ENCODE measurements at places on chromosomes 5 and 9.
A peak's percentile ranks its signal among the peaks of the same experiment; 100 is the strongest.

DNA sequence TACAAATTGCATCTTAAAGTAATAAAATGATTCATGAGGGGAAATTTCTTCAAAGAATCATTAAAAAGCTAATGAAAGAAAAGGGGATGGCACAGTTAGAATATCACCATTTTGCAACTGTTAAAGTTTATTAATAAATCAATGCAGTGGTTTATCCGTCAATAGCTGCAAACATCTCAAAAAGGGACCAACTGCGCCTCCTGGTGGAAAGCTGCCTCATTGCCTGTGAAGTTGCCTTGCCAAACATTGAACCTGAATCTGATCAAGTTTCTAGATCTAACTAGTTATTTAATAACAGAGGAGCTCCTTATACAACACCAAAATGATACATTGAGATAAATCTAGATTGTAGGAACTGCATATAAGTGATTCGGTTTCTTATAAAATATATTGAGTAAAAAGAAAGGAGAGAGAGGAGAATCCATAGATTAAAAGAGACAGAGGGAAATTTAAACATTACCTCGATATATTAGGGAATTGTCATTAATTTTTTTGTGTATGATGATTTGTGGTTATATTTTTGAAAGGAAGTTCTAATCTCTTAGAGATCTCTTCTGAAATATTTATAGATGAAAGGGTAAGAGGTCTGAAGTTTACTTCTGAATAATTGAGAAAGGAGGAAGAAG lies 6.9 kb upstream of the NDUFB6 start:
- peak; percentile 49 for DNase-seq

- no peak for DNase-seq
Measured at GRCh38 chr9:93222890-93223259, 38.9 kb downstream of the WNK2 start.

GRCh38 chr9:17075758-17076485 lies 58.9 kb upstream of the CNTLN start:
- no peak for DNase-seq

- DNase-seq = no peak
Measured at GRCh38 chr9:106468431-106468830, 394.5 kb upstream of the ZNF462 start.

- peak; percentile 87 for DNase-seq
Measured at GRCh38 chr5:143404416-143405062, 1.1 kb upstream of the NR3C1 start.

DNA sequence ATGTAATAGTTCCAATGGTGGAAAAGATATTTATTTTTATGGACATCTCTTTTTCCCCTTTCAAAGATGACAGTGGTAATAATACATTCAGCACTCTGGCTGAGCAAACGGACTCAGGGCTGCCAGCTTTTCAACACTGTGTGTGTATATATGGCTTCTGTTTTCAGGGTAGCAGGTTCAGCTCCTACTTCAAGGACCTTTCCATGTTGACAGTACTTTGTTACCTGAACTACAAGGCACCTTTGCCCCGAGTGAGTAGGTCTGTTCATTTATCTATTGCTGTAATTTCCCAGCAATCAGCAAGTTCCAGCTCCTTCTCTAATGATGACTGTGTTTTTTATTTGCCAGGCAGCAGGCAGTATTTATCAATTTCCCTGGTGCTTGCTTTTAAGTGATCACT lies 387.4 kb upstream of the KIF2A start:
- DNase-seq = peak; percentile 14

GRCh38 chr5:27388755-27389154 lies 350.4 kb upstream of the CDH9 start:
- no peak for DNase-seq

Data from NCI-H345 (cell line).